Ecto neural progenitor cell (in vitro differentiated cells): ENCODE measurements at places on chromosomes 1 and 21.

DNA sequence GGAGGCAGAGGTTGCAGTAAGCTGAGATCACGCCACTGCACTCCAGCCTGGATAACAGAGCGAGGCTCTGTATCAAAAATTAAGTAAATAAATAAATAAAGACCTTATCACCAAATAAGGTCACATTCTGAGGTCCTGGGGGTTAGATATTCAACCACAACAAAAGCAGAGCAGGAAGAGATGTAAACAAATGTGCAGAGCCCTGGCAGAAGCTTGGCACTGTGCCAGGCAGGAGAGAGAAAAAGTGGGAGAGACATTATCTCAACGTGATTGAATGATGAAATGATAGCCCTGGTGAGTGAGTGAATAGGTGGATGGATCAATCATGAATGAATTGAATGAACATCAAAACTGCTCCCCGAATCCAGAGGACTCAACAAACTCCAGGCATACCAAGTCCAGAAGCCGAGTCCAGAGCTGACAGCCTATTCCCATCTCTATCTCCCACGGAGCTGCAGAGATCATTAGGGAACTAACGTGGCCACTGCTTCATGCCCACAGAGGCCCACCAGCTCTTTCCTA lies 150.7 kb downstream of the TOMM20 start:
- no peak for DNase-seq

- no peak for DNase-seq
Observed at GRCh38 chr1:18612073-18612472, 18.6 kb upstream of the PAX7 start.

DNA sequence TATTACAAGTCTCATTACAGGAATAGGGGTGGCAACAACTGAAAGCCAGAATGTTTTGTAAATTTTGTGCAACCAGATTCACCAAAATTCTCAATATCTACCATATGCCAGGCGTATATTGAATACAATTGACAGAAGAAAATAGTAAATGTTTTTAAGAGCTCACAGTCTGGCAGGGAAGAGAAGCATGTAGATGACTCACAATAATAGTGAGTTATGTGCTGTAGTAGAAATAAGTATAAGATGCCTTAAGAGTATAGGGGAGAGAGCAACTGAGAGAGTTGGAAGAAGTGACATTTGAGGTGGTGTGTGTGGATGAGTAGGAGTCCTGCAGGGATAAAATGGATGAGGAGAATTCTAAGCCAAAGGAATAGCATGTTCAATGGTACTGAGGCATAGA lies 170.5 kb upstream of the FGGY start:
- DNase-seq, result no peak

DNA sequence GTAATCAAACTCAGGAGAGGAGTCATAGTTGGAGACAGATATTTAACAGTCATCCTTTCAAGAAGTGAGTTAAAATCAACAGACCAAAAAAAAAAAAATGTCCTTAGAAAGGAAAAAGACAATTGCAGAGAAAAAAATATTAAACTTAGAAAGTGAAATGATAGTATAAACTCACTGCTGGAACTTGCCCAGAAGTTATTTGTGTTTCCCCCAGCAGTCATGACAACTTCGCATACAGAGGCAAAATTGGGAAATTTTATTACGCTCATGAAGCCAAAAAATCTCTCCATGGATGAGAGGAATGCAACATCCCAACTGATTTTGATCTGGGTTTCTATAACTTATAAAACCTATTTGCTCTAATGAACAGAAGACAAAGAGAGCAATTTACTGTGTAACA lies 198.2 kb downstream of the LRRC7 start:
- DNase-seq, result no peak

- peak; percentile 64 for DNase-seq
Observed at GRCh38 chr1:245310571-245311531, 156.1 kb downstream of the KIF26B start.

DNA sequence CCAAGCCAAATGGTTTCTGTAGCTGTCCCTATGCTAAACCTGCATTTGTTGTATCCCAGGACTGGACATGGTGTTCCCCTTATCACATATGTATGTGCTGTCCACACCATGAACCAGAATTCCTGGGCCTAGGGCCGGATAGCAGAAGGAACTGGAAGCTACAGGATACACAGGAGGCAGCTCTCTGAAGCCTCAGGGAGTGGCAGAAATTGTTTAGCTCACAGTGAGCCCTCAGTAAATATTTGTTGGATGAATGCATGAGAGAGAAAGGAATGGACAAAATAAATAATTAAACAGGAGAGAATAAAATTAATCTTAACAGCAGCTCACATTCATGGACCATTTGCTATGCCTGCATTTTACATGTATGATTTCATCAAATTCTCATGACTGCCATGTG lies 2.1 kb downstream of the NIPAL3 start:
- DNase-seq, result no peak

GRCh38 chr1:23114424-23115079 lies 54.1 kb downstream of the LUZP1 start:
- DNase-seq, result no peak

DNA sequence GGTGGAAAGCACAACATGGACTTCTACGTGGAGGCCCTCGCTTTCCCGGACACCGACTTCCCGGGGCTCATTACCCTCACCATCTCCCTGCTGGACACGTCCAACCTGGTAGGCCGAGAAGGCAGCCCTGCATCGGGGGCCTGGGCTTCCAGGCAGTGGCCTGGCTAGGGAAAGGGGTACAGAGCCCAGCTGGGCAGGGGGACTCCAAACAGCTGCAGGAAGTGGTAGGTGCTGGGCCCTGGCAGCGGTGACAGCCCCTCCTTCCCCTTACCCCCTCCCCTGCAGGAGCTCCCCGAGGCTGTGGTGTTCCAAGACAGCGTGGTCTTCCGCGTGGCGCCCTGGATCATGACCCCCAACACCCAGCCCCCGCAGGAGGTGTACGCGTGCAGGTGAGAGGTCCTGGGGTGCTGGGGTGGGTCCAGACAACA lies 30.0 kb upstream of the PADI6 start:
- DNase-seq, result no peak

DNA sequence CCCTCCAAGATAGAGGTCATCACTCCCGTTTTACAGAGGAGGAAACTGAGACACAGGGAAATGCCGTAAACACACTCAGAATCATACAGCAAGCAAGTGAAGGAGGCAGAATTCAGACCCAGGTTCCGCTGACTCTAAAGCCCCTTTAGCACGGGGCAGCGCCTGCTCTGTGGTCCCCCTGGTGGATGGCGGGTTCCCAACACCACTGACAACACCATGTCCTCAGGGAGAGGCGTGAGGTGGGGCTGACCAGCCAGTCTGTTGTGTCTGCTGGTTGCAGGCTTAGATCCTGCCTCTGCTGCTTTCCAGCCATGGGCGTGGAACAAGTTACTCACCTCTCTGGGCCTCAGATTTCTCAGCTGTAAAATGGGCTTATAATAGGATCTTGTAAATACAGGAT lies 617.3 kb downstream of the MATN1 start:
- DNase-seq, result peak; percentile 82

DNA sequence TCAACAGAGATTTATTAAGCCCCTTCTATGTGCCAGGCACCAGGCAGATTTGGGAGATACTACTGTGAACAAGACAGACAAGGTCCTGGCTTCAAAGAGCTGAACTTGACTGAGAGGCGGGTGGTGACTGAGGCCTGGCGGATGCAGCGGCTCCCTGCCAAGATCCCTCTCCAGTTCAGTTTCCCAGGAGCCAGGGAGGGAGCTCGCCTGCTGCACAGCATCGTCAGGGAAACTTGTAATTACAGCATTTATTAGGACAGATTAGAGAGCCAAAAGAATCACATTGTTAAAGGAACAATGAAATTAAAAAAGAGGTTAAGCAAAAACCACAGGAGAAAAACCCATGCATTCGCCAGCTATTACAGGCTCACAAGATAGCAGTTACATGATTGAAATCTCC lies 55.3 kb downstream of the ETS2 start:
- no peak for DNase-seq

- DNase-seq, result peak; percentile 93
Observed at GRCh38 chr1:153532769-153533599, 2.8 kb downstream of the S100A6 start.

DNA sequence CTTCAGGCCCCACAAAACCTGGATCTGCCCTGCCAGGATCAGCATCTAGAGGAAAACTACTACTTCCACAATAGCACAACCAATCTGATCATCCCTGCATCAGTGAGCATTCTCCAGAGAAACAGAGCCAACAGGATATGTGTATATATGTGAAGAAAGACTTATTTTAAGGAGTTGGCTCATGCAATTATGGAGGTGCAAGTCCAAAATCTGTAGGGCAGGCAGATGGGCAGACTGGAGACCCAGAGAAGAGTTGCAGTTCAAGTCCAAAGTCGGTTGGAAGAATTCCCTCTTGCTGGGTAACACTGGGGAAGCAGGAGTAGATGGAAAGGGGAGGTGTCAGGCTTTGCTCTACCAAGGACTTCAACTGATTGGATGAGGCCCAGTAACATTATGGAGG lies 4.9 kb upstream of the HENMT1 start:
- DNase-seq, result no peak

- DNase-seq, result no peak
Observed at GRCh38 chr1:73635021-73635420, 563.0 kb downstream of the LRRIQ3 start.

DNA sequence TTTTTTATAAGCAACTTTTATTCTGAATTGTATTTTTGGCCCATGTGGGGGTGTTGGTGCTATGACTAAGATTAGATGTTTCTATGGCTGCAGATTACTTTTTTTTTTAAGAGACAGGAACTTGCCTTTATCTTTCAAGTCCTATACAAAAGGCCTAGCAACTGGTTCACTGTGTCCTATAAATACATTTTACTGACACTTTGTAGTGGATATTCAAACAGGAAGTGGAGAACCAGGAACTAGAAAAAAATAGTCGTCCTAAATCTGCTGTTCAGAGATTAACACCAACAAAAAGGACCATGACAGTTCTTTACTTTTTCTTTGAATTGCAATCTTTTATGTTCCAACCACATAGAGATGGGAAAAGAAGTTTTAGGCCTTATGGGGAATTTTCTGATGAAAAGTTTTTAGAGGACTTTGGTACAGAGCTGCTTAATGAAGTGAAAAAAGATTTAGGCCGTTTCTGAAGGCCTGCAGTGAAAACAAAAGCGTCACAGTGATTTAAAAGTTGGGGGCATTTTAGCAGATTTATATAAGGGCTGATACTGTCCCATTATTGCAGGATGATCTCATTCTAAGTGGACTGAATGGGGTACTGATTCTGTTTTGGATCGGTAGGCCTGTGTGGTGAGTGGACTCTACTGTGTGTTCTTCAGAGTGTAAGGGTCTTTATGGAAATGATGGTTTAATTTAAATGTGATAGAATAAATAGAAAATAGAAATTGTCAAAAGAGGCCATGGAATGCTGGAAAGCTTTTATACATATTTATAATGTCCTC lies 136.4 kb upstream of the DEPDC1 start:
- DNase-seq, result no peak

GRCh38 chr1:166601650-166602278 lies 237.5 kb upstream of the POGK start:
- DNase-seq, result no peak

GRCh38 chr1:200452850-200453552 lies 43.2 kb upstream of the ZNF281 start:
- DNase-seq, result no peak

DNA sequence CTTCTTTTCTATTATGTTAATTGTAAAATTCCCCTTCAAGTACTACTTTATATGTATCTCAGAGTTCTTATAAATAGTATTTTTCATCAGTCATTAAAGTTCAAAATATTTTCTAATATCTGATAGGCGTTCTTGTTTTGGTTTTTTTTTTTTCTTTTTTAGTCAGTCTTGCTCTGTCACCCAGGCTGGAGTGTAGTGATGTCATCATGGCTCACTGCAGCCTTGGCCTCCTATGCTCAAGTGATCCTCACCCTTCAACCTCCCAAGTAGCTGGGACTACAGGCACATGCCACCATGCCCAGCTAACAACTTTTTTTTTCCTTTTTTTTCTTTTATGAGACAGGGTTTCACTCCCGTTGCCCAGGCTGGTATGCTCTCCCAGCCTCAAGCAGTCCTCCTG lies 27.3 kb downstream of the AGMAT start:
- DNase-seq, result no peak

GRCh38 chr21:36003776-36004175 lies 56.5 kb downstream of the SETD4 start:
- DNase-seq, result no peak

DNA sequence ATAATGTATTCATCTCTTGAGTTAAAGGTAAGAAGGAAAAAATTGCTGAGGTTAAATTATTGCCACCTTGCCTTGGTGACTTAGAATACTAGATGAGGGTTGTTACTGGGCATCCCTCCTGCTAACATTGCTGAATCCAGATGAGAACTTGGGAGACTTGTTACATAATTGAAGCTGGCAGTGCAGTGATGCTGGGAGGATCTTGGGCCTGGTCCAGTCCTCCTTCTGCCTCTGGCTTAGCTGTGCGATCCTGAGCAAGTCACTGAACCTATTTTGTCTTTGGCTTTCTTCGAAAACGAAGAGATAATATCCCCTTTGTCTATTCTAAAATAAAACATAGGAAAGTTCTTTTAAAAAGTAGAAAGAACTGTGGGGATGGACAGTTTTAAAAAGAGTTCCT lies 244.9 kb upstream of the NRIP1 start:
- no peak for DNase-seq

DNA sequence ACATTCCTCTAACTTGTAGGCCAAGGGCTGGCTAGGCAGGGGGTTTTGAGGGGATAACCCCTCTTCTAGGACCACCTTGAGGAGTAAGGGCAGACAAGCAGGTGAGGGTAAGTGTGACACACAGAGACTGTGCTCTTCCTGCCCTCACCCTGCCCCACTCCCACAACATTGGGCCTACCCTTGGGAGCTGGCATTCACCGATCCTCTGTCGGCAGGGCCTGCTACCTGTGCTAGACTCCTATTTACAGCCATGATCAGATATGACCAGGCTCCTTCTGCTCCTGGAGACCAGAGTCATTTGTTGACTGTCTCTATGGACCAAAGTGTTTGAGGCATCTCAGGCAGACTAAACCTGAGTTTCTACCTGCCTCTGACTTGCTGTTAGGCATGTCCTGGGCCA lies 68.3 kb downstream of the SYF2 start:
- no peak for DNase-seq

- DNase-seq, result peak; percentile 61
Observed at GRCh38 chr1:37513795-37514349, 694 bp downstream of the MEAF6 start.

- peak; percentile 47 for DNase-seq
Observed at GRCh38 chr1:119001181-119002027, 13.3 kb upstream of the TBX15 start.

DNA sequence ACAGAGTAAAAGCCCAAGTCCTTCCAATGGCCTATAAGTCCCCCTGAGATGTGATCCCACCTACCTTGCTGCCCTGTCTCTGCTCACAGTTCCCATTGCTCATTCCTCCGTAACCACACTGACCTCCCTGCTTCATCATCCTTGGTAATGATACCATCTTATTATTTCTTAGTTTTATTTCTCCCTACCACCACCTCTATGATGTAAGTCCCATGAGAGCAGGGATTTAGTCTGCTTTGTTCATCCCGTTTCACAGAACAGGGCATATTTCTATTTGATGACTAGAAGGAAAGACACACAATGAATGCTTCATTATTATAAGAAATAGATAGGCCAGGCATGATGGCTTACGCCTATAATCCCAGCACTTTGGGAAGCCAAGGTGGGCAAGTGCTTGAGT lies 22.5 kb downstream of the NIBAN1 start:
- no peak for DNase-seq
